ENCODE measurements at places on chromosomes 12 and 14.
A peak's percentile ranks its signal among the peaks of the same experiment; 100 is the strongest.

DNA sequence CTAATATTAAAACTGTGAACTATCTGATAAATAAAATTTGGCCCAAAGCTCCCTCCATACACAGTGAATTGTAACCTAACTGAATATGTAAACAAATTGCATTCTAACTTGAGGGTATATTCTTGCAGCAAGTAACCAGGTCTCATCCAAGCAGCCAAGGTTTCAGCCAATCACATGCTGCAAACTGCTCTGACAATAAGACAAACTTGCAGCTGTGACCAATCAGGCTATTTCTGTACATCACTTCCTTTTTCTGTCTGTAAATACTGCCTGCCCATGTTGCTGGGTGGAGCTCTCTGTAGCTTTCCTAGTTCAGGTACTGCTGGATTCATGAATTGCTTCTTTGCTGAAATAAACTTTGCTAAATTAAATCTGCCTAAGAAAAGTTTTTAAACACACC, 499.0 kb downstream of the GALC start:
- no peak for DNase-seq

DNA sequence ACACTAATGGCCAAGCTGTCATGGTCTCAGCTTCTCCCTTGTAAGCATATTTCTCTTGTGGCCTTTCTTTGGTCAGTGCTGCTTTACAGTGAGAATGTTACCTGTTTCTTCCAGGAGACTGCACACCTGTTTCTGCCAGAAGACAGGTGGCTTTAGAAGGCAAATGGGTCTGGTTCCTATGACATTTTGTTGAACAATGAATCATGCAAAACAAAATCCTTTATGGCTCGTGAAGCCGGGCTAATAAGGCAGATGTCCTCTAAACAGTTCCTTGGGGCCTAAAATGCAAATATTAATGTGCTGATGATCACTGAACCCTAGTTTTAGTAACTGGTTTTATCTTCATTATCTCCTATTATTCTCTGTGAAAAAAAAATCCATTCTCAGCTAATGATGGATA, 927.6 kb downstream of the GALC start:
- DNase-seq = no peak

DNA sequence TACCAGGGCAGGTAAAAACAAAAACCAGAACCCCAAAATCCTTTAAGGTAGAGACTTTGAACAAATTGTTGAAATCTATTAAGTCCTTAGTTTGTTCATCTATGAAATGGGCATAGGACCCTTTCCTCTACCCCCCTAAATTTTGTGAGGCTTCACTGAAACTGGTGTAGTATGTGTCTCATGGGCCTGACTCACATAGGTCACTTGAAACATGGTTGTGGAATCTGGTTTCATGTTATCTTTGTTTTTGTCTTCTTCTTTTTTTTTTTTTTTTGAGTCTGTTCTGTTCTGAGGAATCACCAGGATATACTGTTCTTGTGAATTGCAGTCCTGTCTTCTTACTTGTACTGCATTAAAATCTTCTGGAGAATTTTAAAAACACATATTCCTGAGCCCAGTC, 202.2 kb downstream of the KTN1 start:
- no peak for DNase-seq

DNA sequence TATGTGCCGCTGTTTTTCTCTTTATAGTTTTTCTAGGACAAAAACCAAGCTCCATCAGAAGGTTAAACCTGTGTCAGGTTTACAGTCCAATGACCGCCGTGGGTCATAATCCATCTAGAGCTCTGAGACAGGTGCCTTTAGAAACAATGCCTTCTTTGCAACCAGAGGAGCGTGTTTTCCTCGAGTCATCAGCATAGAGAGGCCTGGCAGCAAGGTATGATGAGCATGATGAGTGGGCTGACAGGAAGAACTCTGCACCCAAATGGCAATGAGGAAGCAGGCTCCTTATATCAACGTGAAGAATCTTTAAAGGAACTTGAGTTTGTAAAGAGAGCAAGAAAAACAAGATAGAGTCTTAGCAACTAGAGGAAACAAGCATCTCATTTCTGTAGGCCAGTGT, 60.5 kb upstream of the NUDT4 start:
- no peak for DNase-seq

- DNase-seq = no peak
Observed at GRCh38 chr12:40645361-40645760, 46.9 kb upstream of the CNTN1 start.

- DNase-seq = no peak
Observed at GRCh38 chr14:67800743-67801142, 15.6 kb downstream of the ZFYVE26 start.

DNA sequence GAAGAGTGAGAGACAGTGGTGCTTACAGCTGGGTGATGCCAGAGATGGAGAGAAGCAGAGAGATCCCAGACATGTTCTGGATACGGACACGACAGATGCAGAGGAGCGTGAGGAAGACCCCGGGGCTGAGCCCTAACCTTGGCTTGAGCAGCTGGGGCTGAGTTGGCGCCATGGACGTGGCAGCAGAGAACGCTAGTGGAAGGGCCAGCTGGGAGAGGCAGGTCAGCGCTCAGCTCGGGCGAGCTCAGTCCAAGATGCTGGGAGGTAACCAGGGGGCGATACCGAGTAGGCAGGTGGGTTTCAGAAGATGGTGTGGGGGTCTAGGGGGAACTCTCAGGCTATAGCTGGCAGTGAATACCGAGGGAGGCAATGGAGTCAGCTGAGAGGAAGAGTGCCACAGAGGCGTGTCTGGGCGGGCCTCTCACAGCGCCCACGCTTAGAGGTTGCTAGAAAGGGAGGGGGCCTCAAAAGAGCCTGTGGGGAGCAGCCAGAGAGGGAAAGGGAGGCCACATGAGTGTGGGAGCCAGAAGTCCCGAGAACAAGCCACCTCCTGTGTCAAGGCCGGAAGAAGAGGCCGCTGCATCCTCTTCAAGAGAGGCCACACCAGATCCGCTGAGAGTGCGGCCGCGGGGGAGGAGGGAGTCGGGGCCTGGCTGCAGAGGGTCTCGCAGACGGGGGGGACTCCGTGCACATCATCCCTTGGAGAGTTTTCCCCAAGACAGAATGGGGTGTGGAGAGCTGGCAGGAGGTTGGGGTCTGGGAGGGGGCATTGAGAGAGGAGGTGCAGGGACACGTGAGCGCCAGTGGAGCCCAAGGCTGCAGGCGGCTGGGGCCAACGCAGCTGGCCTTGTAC, 57.0 kb upstream of the DIO3 start:
- DNase-seq = no peak

DNA sequence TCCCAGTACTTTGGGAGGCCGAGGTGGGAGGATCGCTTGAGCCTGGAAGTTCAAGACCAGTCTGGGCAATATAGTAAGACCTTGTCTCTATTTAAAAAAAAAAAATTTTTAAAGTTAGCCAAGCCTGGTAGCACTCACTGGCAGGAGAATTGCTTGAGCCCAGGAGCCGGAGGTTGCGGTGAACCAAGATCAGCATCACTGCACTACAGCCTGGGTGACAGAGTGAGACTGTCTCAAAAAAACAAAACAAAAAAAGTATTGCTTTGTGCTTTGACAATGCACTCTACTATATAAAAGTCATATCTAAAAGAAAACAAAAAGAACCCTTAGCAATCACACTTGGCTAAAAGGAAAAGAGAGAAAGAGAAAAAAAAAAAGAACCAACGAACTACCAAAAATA, 26.8 kb downstream of the GNPTAB start:
- DNase-seq = no peak

GRCh38 chr12:51760231-51760630, 88.3 kb downstream of the FIGNL2 start:
- peak; percentile 21 for DNase-seq

- DNase-seq = peak; percentile 25
Observed at GRCh38 chr14:53951627-53952303, 4.9 kb downstream of the BMP4 start.

DNA sequence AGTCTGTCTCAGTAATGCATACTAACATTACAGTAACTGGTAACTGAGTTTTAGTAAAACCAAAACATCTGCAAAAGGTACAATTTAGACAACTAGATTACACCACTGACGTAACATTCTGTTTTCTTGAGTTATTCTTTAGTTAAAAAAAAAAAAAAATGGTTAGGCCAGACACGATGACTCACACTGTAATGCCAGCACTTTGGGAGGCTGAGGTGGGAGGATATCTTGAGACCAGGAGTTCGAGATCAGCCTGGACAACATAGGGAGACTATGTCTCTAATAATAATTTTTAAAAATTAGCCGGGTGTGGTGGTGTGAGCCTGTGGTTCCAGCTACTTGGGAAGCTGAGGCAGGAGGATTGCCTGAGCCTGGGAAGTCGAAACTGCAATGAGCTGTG, 34.1 kb downstream of the AP5M1 start:
- peak; percentile 0 for DNase-seq

GRCh38 chr12:131347345-131347714, 363.6 kb upstream of the SFSWAP start:
- DNase-seq = no peak

DNA sequence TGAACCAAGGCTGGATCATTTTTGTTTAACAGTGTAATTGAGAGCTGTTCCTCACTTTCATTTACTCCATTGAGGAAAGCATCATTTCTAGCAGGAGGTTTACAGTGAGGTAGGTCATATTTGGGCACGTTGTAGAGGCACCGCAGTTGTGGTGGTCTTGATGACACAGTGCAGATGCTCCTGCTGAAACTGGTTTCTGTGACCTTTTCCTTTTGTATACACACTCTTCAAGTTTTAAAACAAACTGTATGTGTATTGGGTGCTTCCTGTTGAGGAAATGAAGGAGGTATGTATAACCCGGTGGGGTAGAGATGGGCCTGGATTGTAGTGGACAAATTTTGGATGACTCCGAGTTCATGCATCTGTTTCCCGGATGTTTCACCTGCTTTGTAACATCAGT, 456.3 kb upstream of the RGS6 start:
- no peak for DNase-seq

DNA sequence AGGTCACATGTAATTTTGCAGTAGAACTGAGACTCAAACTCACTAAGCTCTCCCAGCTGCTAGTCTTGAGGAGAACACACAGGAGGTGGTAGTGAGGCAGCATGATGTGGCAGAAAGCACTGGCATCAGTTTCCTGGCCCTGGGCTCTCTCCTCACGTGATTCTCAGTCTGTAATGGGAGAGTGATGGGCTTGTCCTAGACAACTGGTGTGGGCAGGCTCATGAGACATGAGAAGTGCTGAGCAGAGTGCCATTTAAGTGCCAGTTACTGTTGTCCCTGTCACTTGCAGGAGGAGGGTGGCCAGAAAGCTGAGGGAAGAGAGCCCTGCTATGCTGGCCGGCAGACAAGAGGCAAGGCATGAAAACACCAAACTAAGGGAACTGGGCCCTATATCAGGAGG, 48.5 kb upstream of the OVCH1 start:
- DNase-seq = no peak

GRCh38 chr12:19223695-19224094, 94.2 kb downstream of the PLEKHA5 start:
- DNase-seq = no peak

GRCh38 chr12:125861299-125862281, 796.4 kb downstream of the AACS start:
- peak; percentile 35 for DNase-seq

GRCh38 chr12:68454892-68455291, 122.7 kb upstream of the MDM1 start:
- DNase-seq = no peak

GRCh38 chr12:18492372-18493025, 231.2 kb downstream of the PIK3C2G start:
- DNase-seq = no peak

GRCh38 chr12:108853981-108854446, 3.4 kb downstream of the SSH1 start:
- peak; percentile 85 for DNase-seq

DNA sequence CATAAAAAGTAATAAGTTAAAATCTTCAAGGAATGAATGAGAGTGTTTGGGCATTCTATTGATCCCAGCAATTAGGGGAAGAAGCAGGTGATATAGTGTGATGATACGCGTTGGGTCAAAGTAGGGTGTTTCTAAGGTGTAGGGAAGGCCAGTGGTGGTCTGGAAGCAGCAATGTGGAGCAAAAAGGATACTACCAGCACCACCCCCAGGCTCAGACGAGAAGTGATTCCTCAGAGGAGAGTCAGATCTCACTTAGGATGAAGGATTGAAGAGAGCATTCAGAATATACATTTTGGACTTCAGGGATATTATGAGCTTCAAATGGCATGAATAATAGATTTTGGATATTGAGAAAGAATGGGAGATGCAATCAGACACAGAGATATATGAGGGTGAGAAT, 497.6 kb downstream of the RMST start:
- DNase-seq = no peak

DNA sequence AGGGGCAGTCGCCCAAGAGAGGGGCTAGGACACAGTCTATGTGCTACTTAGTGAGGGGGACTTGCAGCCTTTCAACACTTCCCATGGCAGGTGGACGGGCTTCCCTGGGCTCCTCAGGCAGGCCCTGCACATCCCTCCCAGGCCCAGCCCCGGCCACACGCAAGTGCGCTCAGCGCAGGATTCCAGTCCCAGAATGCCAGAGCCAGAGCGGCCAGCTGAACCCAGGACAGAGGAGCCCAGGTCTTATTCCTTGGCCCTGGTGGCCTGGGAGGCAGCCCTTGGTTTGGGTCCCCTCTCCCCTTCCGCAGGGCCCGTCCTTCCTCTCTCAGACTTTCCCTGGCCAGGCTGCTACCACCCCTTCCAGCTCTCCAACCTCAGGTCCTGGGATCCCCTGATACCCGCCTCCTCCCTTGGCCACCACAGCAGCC, 12.0 kb downstream of the DLK1 start:
- DNase-seq = no peak

DNA sequence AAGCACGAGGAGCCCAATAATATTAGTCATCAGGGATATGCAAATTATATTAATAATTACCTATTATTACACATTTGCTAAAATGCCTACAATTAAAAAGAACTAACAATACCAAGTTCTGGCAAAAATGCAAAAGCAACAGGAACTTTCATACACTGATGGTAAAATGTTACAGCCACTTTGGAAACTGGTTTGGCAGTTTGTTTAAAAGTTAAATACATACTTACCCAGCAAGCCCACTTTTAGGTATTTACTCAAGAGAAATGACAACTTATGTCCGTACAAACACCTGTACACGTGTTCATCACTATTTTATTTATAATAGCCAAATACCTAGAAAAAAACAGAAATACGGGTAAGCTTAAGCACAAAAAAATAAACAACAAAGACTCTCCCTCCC, 17.0 kb downstream of the WDR89 start:
- DNase-seq = no peak

- DNase-seq = peak; percentile 43
Observed at GRCh38 chr14:59190372-59190771, 1.9 kb downstream of the DAAM1 start.

DNA sequence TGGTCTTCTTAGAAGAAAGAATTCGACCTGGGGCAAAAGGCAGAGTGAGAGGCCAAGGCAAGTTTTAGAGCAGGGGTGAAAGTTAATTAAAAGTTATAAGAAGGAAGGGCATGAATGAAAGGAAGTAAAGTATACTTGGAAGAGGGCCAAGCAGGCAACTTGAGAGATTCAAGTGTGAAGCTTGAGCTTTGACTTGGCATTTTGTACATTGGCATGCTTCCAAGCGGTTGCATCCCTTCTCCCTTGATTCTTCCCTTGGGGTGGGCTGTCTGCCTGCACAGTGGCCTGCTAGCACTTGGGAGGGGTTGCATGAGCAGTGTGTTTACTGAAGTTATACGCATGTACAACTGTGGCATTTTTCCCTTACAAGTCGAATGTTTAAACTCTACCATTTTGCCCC, 74.8 kb upstream of the MGAT4C start:
- DNase-seq = no peak

GRCh38 chr12:90631591-90632212, 323.3 kb downstream of the CCER1 start:
- no peak for DNase-seq

Data from RPMI7951 (cell line).